Brain microvascular endothelial cell (primary cell): ENCODE measurements at places on chromosomes 2 and 18.

DNA sequence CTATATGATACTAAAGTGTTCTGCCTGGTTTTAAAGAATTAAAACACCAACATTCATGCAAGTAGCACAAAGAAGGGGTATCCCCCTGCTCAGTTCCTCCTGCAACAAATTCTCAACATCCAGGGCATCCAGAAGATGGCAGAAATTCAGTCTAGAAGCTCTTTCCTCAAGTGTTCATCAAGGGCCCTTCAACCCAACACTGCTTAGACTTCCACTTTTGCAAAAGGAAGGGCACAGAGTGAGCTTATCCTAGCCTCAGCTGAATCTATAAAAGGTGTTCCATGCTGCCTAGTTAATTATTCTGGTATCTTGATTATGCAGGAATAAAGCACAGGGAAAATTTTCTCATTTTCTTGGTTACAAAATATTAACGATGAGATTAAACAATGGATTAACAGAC, 275.8 kb upstream of the CRIM1 start:
- DNase-seq, result no peak

DNA sequence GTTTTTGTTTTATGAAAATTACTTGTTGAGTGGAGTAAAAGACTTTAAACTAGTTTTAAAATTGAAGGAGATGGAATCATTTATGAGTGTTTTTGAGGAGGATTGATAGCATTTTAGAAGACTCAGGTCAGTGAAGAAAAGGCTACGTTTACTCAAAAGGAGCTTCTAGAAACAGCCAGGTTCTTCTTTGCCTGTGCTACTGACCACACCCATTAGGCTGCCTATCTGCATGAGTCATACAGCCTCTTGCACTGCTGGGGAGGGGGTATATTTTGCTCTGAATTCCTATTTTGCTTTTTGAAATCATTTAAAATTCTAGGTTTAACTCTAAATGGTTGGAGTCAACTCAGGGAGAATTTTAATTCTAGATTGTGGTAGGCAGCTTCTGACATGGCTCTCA, 22.3 kb downstream of the EFEMP1 start:
- no peak for DNase-seq

- DNase-seq, result no peak
Measured at GRCh38 chr2:153394247-153394646, 84.3 kb downstream of the RPRM start.

DNA sequence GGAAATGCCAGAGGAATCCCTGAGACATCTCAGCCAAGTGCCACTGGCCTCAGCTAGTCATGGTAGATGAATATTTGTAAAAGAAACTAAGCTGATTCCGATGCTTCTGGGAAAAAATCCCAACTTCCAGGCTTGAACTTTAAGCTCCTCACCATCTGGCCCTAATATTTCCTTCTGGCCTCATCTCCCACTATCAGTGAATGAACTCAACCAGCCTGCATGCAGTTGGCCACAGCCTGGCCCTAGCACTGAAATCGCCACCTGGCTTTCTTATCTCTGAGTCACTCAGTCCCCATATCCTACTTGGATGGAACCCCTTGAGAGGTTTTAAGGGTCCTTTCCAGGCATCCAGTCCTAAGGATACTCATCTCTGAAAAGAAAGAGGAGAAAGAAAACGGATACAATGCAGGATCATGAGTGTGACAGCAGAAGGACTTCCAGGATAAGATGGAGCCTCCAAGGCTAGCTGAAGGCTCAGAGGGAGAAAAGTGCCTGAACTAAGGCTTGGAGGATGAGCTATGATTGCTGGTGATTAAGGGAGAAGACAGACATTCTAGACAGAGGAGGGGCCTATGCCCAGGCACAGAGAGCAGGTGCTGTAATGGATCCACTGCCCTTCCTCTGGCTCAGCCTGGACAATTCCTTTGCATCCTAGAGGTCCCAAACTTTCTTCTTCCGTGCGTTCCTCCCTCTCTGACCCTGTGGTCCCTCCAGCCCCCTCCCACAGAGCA, 141.5 kb upstream of the MYCN start:
- DNase-seq, result no peak

GRCh38 chr2:227817850-227818674, 4.4 kb downstream of the CCL20 start:
- peak; percentile 100 for DNase-seq

- DNase-seq, result no peak
Measured at GRCh38 chr2:218378053-218378452, 4.0 kb upstream of the SLC11A1 start.

DNA sequence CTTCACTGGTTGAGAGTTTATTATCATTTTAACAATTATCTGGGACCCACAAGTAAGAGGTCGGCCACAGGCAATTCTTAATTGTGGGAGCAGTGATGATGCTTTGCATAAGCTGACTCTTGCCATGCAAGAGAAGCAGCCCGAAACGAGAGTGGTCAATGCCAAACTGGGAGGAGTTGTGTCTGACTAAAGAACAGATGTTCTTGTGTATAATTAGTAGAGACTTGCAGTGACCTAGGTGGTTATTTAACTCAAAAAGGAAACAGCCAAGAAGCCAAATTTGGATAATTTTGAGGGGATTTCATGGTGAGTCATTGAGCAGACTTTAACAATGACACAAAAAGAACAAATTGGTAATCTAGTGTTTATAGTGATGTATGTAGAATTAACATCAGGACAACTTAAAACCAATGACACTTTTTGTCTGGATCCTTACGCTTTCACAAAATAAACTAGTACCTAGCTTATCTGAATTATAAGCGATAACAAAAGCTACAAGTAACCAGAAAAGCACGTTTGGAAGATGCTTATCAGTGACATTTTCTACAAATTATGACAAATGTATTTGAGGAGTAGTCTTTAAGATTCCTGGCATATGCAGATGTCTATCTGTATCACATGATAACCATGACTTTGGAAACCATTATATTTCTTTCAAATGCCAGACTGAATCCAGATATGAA, 184.7 kb upstream of the DLGAP1 start:
- DNase-seq, result no peak

GRCh38 chr2:234050455-234051135, at the start of gene SPP2:
Gene SPP2, plus strand, starts transcription at chr2:234050702. Its CDS starts 85 bp downstream, at chr2:234050787.
- no peak for DNase-seq

- DNase-seq, result no peak
Measured at GRCh38 chr2:84799772-84800171, 81.1 kb downstream of the TRABD2A start.

DNA sequence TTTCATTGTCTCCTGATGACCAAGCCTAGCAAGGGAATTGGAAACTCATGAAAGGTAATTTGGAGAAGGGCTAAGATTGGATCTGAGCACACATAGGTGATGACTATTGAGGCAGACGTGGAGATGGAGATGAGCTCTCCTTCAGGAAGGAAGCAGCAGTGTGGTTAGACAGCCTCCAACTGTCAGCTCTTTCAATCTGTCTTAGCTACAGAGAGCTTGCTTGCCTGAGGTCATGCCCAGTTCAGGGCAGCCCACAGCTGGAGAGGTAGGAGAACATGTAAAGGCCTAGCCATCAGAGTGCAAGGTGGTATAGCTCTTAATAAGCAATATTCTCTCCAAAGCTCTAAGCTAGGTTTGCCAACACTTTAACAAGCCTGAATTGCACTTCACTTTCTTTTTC, 79.2 kb downstream of the THSD7B start:
- DNase-seq, result no peak

DNA sequence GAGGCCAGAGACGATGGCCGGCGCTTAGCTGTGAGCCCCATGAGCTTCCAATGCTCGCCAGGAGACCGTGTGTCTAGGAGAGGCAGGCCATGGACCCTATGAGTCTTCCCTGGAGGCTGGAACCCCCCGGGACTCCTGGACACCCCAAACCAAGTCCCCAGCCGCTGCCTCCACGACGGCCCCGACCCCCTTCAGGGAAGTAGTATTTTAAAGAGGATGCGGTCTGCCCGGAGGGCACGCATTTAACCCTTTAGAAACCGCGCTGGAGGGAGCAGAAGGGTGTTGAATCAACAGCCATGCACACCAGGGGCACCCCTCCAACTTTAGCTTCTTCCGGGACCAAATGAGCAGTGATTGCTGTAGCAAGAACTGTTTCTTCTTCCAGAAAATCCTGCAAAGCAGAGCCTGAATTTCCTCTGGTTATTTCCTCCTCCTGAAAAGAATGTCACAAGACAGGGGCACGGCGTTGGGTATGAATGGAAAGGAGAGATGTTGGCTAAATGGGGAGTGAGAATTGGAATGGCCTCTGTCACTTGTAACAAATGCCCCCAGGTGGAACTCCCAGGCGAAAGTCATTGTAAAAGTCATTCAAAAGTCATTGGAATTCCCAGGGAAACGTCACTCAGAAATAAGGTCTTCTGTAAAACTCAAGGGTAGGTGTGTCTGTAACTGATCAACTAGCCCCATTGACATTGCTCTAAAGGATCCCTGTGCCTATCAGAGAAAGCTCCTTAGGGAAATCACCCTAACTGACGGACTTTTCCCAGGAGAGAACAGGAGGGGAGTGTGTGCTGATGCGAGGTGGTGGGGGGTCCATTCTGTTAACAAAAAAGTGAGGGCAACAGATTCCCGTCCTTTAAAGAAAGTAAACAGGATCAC, 5.8 kb upstream of the GBX2 start:
- no peak for DNase-seq

DNA sequence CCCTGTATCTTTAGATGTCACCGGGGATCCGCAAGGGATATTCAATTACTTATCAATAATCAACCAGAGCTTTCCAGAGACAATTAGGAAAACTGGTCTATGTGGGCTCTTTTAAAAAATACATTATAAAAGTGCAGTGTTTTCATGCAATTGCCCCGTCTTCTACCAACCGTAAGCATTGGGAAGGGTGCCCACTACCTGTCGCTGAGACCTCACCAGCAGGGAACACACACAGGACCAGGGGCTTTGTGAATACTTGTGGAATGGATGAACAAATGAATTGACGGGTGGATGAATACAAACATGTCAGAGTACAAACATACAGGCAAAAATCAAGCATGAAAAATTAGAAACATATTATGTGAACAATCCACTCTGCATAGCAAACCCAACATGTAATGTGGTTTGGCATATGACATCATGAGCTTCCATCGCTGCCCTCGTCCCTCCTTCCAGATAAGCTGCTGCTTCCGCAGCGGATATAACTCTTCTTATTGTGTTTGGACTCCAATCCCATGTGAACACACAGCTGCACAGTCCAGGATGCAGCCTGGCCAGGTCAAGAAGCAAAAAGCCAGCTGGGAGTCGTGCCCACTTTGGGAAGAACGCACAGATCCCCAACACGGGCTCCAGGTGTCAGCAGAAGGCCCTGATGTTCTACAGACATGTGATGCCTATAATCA, 5.3 kb downstream of the FHL2 start:
- DNase-seq, result peak; percentile 93

DNA sequence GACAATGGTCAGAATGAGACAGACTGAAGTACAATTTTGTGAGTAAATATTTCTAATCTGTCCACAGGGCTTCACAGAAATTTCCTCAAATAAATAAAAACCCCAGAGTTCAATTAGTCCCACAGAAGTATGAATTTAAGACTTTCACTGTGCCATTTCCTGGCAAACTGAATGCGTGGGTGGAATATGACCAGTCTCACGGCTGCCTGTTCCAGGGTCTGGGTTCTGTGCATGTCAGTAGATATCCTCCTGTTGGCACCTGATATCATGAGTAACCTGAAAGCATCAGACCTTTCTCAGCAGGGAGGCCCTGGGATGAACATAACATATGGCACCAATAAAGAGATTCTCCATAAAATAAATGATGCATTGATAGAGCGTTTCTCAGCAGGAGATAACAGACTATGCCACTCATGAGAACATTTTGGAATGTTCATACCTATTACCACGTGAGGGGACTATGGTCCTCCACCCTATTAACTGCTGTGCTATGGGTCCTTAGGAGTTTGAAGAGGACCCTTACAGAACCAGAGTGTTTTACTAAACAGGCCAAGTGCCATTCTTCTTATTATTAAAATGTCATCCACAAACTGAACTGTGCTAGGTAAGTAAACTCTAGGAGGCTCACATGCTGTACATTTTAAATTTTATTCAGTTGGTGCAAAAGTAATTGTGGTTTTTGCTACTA, 10.6 kb upstream of the MALL start:
- no peak for DNase-seq

GRCh38 chr2:177900082-177900481, 172.5 kb downstream of the PDE11A start:
- no peak for DNase-seq

DNA sequence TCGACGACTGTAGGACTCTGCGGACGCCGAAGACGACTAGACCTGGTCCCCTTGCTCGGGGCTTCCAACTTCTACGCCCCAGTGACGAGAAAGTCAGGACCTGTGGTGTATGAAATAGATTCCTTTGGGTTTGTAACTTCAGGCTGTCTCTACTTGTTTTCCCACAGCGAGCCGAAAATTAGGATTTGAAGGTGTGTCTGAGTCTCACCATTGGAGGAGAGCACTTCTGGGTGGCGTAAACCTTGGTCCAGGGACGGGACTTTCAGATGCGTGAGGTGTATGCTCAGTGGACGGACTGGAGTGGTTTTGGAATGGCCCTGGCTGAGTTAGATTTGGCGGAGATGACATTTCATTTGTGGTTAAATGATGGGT, 1.3 kb downstream of the BIRC6 start:
- DNase-seq, result peak; percentile 18

GRCh38 chr2:48205137-48205798, 299.0 kb upstream of the FBXO11 start:
- peak; percentile 11 for DNase-seq

- no peak for DNase-seq
Measured at GRCh38 chr18:2606335-2606734, 35.0 kb downstream of the NDC80 start.

DNA sequence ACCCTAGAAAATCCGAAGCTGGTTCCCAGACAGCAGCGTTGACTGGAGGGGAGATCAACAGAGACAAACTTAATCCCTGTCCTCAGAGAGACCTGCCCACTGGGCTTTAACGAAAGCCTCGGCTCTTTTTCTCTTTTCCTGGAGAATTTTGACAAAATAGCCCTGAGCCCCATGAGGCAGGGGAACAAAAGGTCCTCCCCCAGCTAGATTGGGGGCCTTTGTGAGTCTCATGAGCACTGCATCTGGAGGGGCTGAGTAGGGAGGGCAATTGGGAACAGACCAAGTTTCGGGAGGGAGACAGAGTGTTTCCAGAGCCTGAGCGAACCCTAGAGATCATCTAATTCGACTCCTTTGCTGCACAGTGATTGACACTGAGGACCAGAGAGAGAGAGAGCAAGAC, 123.9 kb upstream of the HAAO start:
- no peak for DNase-seq

DNA sequence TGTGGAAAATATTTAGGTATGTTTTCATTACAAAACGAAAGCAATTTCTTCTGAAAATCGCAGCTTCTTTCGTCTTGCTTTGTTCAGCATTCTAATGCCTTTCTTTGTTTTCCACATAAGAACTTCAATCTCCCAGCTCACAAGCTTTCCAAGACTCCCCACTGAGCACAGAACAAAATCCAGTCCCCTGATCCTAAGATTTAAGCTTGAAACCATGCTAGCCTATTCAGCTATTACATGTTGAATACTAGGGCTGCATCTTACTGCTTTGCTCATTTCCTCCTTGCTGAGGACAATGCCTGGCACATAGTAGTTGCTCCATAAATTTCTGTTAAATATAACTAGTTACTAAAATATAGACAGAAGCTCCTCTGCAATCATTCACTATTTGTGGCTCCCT, 160.6 kb downstream of the GALNT3 start:
- no peak for DNase-seq
